ENCODE measurements at places on chromosomes 4 and X.
A peak's percentile ranks its signal among the peaks of the same experiment; 100 is the strongest.

- DNase-seq = no peak
Measured at GRCh38 chr4:140675599-140676231, 80.5 kb downstream of the TBC1D9 start.

- no peak for DNase-seq
Measured at GRCh38 chr4:105451346-105451745, 22.5 kb downstream of the PPA2 start.

- DNase-seq = no peak
Measured at GRCh38 chr4:57190601-57191481, 80.7 kb upstream of the IGFBP7 start.

- no peak for DNase-seq
Measured at GRCh38 chrX:29726811-29727210, 488.6 kb upstream of the MAGEB2 start.

GRCh38 chr4:40546506-40546905 is 83.2 kb downstream of the RBM47 start:
- no peak for DNase-seq

- DNase-seq = peak; percentile 58
Measured at GRCh38 chr4:60884587-60884986, 315.5 kb upstream of the ADGRL3 start.

- DNase-seq = no peak
Measured at GRCh38 chrX:3143043-3143799, 102.0 kb downstream of the ARSF start.

GRCh38 chrX:2391869-2392606 is 108.7 kb downstream of the DHRSX start:
- DNase-seq = no peak
